ENCODE measurements at places on chromosomes 13 and 19. TPM values are rescaled to one million over a fixed set of nuclear protein-coding genes. Genes with fewer than 3 reads are reported as not detected.
A peak's percentile ranks its signal among the peaks of the same experiment; 100 is the strongest.

DNA sequence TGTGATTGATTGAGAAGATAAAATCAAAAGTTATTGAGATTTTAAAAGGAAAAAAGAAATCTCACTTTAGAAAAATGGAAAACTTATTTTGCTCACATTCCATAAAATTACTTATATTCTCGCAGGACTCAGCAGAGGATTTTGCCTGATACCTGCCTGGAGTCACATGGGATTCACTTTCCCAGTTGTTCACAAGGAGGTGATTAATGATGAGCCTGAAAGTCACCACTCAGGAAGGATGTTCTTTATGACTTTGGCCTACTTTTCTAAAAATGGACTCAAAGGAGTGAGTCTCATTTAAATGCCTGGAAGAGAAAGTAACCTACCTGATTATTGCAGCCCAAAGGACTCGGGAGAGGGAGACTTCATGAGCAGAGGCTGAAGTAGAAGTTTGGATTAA lies 34.5 kb upstream of the FAM216B start:
- H3K4me3 ChIP-seq = no peak overlapping the region
- H3K27me3 ChIP-seq = no peaks in the 10 kb centered on the region
- H3K27ac ChIP-seq = no peak overlapping the region
- H3K36me3 ChIP-seq = no peaks in the 10 kb centered on the region

The IGFL4 gene
- total RNA-seq = not detected

- H3K27ac ChIP-seq = no peak overlapping the region
- H3K36me3 ChIP-seq = no peaks in the 10 kb centered on the region
- H3K4me1 ChIP-seq = peaks cover 7% of the 10 kb centered on the region
- DNase-seq = peak; percentile 20
- peaks cover 76% of the 10 kb centered on the region for H3K27me3 ChIP-seq
- no peak overlapping the region for H3K4me3 ChIP-seq
Measured at GRCh38 chr19:29528350-29528945, 2.7 kb downstream of the VSTM2B start.

GRCh38 chr13:22061806-22062391 lies 391.0 kb downstream of the FGF9 start:
- no peak overlapping the region for H3K4me3 ChIP-seq
- no peak for DNase-seq
- peaks cover 12% of the 10 kb centered on the region for H3K4me1 ChIP-seq
- no peaks in the 10 kb centered on the region for H3K36me3 ChIP-seq

The ZNF433 gene
- 3.6 TPM for total RNA-seq

DNA sequence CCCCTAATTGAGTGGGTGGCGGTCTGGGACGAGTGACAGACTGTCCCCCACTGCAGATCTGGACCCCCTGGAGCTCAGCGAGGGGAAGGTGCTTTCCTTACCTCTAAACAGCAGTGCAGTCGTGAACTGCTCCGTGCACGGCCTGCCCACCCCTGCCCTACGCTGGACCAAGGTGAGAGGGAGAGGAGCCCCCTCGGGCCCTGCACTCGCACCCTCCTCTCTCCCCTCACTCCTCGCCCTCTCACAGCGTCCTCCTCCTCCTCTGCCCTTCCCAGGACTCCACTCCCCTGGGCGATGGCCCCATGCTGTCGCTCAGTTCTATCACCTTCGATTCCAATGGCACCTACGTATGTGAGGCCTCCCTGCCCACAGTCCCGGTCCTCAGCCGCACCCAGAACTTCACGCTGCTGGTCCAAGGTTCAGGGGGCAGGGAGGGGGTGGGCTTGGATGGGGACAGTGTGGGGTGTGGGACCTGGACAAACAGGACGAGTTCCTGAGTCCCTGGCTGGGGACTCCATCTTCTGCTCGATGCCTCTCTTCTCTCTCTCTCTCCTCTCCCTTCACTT lies 9.6 kb downstream of the BCAM start:
- H3K27ac ChIP-seq = no peak overlapping the region
- H3K27me3 ChIP-seq = no peaks in the 10 kb centered on the region
- H3K4me1 ChIP-seq = peaks cover 7% of the 10 kb centered on the region
- DNase-seq = no peak

DNA sequence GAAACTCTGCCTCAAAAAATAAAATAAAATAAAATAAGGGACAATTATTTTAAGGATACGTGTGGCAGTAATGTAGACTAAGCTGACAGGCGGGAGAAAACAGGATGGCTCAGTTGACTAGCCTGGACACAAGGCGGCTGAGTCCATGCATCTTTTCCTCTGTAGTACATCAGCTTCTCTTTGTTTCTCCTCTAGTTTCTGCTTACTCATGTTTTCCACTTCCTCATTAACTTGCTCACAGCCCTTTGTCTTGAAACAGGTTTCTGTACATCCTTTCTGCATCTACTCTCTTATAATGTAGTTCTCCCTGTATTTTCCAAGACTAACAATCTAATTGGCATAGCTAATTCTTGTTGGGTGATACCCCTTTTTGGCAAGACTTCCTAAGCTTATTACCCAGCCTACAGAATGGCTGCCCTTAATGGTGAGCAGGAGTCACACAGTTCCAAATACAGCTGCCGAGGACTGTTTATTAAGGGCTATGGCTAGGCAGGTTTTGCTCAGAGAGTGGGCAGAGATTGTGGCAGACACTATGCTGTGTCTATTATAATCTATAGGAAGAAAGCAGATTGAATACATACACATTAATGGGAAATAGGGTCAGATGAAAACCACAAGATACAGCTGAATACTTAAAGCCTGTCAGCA lies 58.7 kb upstream of the KLF5 start:
- no peaks in the 10 kb centered on the region for H3K27me3 ChIP-seq
- H3K4me3 ChIP-seq = no peak overlapping the region
- H3K36me3 ChIP-seq = no peaks in the 10 kb centered on the region
- H3K27ac ChIP-seq = no peak overlapping the region
- H3K4me1 ChIP-seq = peaks cover 4% of the 10 kb centered on the region
- DNase-seq = no peak

DNA sequence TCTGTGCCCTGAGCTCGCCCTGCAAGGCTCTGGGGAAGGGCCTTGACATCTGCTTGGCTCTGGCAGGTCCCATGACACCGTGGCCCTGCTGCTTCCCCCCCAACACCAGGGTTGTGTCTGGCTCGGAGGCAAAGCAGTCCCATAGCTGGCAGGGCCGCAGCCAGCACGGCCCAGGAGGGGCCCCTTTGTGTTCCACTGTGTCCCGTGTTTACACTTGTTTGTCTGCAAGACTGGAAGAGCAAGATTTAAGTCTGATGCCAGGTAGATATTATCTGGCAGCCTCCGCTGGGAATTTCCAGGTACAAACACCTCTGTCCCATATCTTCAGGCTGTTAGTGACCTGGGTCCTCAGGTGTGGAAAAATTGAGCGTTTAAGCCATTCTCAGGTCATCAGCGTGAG lies 44.3 kb downstream of the MCF2L start:
- H3K27ac ChIP-seq = no peak overlapping the region
- peaks cover 12% of the 10 kb centered on the region for H3K4me1 ChIP-seq
- no peak for DNase-seq
- H3K27me3 ChIP-seq = no peaks in the 10 kb centered on the region
- H3K4me3 ChIP-seq = no peak overlapping the region
- H3K36me3 ChIP-seq = no peaks in the 10 kb centered on the region

The POU2F2 gene
- 1.4 TPM for total RNA-seq

The ARHGAP33 gene
- total RNA-seq = 2.1 TPM

The ZNF440 gene
- 12.1 TPM for total RNA-seq

DNA sequence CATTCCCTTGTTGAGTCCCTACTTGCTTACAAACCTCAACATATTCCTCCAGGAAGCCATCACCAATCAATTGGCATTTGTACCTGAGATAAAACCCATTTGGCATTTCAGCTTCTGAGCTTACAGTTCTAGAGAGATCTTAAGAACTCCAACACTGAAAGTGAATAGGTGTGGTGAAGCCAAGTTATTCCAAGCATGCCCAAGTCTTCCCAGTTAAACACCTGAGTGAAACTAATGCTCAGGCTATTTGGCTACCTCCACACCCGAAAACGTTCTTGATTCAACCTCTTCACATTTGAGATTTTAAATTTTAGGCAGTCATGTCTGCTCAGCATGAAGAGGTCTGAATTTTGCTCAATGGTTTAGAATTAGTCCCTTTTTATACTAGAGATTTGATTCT lies 2.5 kb upstream of the SCEL start:
- no peaks in the 10 kb centered on the region for H3K36me3 ChIP-seq
- no peak overlapping the region for H3K4me3 ChIP-seq
- H3K4me1 ChIP-seq = peaks cover 4% of the 10 kb centered on the region
- H3K27me3 ChIP-seq = peaks cover 5% of the 10 kb centered on the region
- no peak overlapping the region for H3K27ac ChIP-seq

DNA sequence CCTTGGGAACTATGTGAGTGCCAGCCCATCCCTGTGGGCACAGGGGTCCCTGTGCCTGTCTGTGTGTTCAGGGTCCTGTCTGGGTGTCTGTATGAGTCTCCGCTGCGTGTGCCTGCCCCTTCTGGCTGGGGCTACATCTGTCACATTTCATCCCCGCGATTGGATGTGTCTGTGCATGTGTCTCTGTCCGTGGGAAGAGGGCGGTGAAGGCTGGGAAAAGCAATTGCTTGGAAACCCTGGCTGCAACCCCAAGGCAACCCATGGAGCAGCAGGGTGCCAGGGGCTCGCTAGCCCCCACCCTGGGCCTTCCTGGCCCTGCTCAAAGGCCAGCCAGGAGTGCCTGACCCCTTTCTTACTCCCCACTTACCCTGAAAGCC lies 1.4 kb downstream of the MAG start:
- no peak for DNase-seq
- H3K36me3 ChIP-seq = no peaks in the 10 kb centered on the region
- no peak overlapping the region for H3K4me3 ChIP-seq
- no peak overlapping the region for H3K27ac ChIP-seq
- H3K27me3 ChIP-seq = no peaks in the 10 kb centered on the region

The CD79A gene
- total RNA-seq = 0.69 TPM

- no peak overlapping the region for H3K27ac ChIP-seq
- no peak for DNase-seq
- no peak overlapping the region for H3K4me3 ChIP-seq
- no peaks in the 10 kb centered on the region for H3K27me3 ChIP-seq
- no peaks in the 10 kb centered on the region for H3K36me3 ChIP-seq
Measured at GRCh38 chr13:76711550-76712182, 174.5 kb downstream of the KCTD12 start.

The AP1M1 gene
- 51.3 TPM for total RNA-seq

DNA sequence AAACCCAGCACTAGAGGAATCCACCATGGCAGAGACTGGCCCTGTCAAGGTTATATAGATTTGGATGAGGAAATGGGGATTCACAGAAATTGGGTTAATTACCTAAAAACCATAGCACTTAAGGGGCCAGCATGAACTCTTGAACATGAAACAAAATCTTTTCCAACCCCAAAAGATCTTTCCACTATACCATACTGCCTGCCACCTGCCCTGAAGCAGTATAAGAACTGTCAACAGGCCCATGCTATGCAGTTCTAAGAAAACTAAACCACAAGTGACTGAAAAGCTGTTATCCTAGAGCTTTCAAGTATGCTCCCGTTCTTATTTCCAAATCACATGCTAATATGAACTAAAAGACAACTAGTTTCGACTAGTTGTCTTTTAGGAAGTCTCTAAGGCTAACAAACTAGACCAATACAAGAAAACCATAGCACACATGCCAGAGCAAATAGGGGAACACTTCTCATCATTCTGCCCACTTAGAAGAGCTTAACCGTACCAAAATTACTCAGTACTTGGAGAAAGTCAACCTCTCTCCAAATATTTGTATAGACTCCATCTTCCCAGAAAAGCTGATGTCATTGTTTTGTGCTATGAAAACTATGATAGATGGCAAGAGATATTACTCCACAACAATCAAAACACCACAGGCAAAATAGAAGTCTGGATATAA lies 27.5 kb downstream of the HSPH1 start:
- no peaks in the 10 kb centered on the region for H3K36me3 ChIP-seq
- no peaks in the 10 kb centered on the region for H3K27me3 ChIP-seq
- DNase-seq = no peak

The CD209 gene
- total RNA-seq = 17.1 TPM

The CDX2 gene
- not detected for total RNA-seq

The FARP1 gene
- 39.9 TPM for total RNA-seq

The ZSCAN22 gene
- 3.4 TPM for total RNA-seq

GRCh38 chr13:27791146-27791900 lies 960 bp upstream of the GSX1 start:
- DNase-seq = no peak
- no peaks in the 10 kb centered on the region for H3K36me3 ChIP-seq

DNA sequence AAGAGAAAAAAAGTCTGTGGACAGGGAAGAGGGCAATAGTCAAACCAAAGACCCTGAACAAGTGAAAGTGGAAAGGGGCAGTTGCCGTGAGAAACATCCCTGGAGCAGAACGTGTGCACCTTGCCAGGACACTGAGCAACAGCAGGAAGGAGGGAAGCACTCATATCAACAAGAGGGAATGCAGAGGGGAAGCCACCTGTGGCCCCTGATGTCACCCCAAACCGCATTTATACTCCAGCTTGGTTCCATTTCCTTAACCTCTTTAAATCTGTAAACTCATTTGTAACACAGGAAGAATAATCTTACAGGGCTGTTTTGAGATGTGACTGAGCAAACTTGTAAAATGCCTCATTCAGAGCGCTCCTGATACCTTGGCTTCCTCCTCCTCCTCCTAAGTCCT lies 698.8 kb downstream of the DIAPH3 start:
- no peaks in the 10 kb centered on the region for H3K27me3 ChIP-seq
- no peak for DNase-seq
- H3K27ac ChIP-seq = no peak overlapping the region
- no peaks in the 10 kb centered on the region for H3K4me1 ChIP-seq
- no peak overlapping the region for H3K4me3 ChIP-seq

DNA sequence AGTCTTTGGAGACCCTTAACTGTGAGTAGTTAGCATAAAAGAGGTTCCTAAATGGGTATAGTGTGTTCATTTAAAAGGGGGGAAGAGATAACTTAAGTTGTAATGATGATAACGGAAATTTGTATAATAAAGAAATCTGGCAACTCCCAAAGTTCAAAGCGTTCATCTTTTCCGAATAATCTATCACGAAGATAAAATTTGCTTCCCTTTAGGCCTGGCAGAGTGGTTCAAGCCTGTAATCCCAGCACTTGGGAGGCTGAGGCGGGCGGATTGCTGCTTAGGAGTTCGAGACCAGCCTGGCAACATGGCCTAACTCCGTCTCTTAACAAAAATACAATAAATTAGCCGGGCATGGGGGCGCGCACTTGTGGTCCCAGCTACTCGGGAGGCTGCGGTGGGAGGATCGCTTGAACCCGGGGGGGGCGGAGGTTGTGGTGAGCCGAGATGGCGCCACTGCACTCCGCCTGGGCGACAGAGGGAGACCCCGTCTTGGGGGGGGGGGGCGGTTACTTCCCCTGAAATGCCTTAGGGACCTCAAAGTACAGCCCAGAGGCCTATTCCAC lies 934 bp downstream of the N4BP2L2 start:
- DNase-seq = peak; percentile 63
- no peaks in the 10 kb centered on the region for H3K27me3 ChIP-seq
- peak overlapping the region; percentile 87 for H3K4me3 ChIP-seq
- no peak overlapping the region for H3K27ac ChIP-seq
- H3K36me3 ChIP-seq = peaks cover 9% of the 10 kb centered on the region

GRCh38 chr19:50520822-50521465 lies 7.2 kb upstream of the ASPDH start:
- no peaks in the 10 kb centered on the region for H3K27me3 ChIP-seq
- H3K4me3 ChIP-seq = no peak overlapping the region
- H3K27ac ChIP-seq = no peak overlapping the region
- no peak for DNase-seq
- no peaks in the 10 kb centered on the region for H3K4me1 ChIP-seq

The ANKLE1 gene
- 0.42 TPM for total RNA-seq

GRCh38 chr13:69324090-69324886 lies 783.3 kb upstream of the ATXN8OS start:
- H3K27ac ChIP-seq = no peak overlapping the region
- DNase-seq = no peak
- H3K4me3 ChIP-seq = no peak overlapping the region
- H3K36me3 ChIP-seq = no peaks in the 10 kb centered on the region
- no peaks in the 10 kb centered on the region for H3K4me1 ChIP-seq

GRCh38 chr19:45863335-45863839 lies 440 bp upstream of the SYMPK start:
- DNase-seq = no peak
- H3K4me3 ChIP-seq = no peak overlapping the region
- H3K36me3 ChIP-seq = no peaks in the 10 kb centered on the region
- H3K27me3 ChIP-seq = peaks cover 11% of the 10 kb centered on the region
- no peak overlapping the region for H3K27ac ChIP-seq
